ENCODE measurements at places on chromosomes 6 and 20.

DNA sequence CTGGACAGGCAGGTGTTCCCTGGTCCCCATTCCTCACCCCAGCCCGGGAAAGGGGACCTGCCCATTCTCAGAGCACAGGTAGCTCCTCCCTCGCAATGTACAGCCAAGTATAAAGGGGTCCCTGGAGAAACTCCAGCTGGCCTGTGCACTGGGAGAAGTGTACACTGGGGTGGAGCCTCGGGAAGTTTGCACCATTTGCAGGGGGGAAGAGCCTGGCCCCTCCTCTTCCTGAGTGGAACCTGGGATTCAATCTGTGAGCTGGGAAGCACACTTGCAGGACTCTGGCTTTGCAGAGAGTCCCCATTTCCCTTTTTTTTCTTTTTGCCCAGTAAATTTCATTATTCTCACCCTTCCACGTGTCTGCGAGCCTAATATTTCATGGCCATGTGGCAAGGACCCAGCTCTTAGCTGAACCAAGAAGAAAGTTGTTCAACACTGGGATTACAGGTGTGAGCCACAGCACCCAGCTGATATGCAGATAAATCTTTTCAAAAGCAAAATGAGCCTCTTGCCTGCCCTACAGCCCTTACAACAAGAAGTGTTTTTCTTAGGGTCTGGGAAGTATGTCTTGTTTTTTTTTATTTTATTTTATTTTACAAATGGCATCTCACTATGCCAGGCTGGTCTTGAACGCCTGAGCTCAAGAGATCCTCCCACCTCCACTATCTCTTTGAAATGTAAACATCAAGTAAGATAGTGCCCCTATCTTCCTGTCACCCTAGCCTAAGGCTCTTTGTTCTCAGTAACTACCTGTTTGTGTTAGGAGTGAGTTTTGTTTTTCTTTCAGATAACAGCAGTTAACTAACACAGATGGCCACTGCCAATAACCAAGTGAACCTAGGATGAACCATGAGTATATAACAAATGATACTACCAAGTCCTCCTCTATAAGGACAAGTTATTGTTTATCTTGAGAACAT, 9.3 kb upstream of the RNGTT start:
- DNase-seq, result no peak

DNA sequence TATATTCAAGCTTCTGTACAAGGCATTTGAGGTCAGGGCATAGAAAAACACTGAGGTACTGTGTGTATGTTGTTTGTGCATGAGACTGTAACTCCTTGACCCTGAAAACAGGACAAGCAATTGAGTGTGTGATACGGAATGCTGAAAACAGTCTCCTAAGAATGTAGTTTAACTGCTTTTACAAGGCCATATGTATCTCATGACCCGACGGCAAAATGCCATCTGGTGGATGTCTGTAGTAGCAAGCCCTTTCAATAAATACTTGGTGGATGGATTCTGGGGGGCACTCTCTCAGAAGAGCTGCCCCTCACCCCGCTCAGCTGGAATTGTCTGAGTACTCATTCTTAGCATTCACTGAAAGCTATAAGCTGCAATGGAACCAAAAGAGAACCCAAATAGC, 69.3 kb upstream of the EYS start:
- DNase-seq, result no peak

GRCh38 chr6:130027948-130028347, 9.6 kb downstream of the L3MBTL3 start:
- DNase-seq, result no peak

GRCh38 chr20:63846128-63846771, 15.0 kb upstream of the ABHD16B start:
- DNase-seq, result no peak

- DNase-seq, result no peak
Observed at GRCh38 chr6:5506597-5506996, 245.3 kb downstream of the FARS2 start.

GRCh38 chr20:55216525-55217242, 741.3 kb downstream of the DOK5 start:
- DNase-seq, result no peak

DNA sequence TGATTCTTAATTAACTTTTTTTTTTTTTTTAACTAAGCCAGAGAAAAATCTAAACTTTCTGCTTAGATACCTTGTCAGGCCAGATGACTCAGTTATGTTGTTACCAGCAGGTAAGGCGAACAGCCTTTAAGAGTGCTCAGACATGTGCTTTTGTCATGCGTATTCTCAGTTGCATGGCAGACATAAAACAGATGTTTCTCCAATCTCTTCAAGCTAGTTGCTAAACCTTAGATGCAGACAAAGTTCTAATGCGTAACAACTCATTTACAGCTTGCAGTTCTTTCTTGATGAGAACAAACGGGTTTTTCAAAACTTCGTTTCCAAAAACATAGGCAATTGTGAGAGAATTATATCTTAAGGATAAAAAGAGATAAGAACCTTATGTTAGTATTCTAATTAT, 49.6 kb upstream of the GFRAL start:
- DNase-seq, result no peak

GRCh38 chr6:20631549-20631924, 97.3 kb downstream of the CDKAL1 start:
- DNase-seq, result no peak

DNA sequence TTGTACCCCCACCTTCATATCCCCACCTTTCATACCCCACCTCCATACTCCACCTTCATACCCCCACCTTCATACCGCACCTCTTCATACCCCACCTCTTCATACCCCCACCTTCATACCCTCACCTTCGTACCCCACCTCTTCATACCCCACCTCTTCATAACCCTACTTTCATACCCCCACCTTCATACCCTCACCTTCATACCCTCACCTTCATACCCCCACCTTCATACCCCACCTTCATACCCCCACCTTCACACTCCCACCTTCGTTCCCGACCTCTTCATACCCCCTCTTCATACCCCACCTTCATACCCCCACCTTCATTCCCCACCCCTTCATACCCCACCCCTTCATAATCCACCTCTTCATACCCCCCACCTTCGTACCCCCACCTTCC, 92.9 kb upstream of the NAA20 start:
- no peak for DNase-seq

DNA sequence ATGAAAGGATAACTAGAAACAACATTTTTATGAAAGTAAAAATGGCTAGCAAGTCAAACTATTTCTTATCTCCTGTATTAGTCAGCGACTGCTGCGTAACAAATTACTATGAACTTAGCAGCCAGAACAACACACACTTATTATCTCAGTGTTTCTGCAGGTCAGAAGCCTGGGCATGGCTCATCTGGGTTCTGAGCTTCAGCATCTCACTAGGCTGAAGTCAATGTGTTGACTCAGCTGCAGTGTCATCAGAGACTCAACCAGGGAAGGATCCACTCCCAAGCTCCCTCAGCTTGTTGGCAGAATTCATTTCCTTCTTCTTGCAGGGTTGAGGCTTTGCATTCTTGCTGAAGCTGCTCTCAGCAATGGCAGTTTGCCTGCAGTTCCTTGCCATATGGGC, 33.2 kb upstream of the IGF2R start:
- no peak for DNase-seq

All from stimulated activated CD8-positive, alpha-beta memory T cell treated with anti-CD3 and anti-CD28 coated beads, Interleukin-12 subunit alpha, Interleukin-12 subunit beta, amount 100 ng/mL, for 4 hours (primary cell).